ENCODE measurements at places on chromosomes 4 and X.

GRCh38 chr4:47010347-47010911 lies 17.0 kb upstream of the GABRA4 start:
- no peak for DNase-seq

- DNase-seq: no peak
These were observed 684.5 kb downstream of the GRID2 start for GRCh38 chr4:92988301-92988700.

DNA sequence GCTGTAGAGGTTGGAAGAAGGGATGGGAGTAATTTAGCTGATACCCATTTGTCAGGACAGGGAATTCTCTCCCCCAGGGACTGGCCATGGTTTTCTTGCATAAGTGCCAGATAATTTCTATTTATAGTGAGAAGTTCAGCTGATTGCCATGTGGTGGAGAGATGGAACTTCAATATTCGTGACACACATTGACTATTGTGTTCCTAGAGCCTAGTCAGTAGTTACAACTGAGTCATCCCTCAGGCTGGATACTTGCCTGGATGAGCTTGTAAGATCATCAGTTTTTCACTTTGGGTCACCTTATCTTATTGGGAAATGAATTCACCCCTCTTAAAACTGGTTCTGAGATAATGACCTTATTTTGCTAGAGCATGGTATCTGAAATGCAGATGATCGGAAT lies 32.2 kb downstream of the CFAP299 start:
- DNase-seq: peak; percentile 18

DNA sequence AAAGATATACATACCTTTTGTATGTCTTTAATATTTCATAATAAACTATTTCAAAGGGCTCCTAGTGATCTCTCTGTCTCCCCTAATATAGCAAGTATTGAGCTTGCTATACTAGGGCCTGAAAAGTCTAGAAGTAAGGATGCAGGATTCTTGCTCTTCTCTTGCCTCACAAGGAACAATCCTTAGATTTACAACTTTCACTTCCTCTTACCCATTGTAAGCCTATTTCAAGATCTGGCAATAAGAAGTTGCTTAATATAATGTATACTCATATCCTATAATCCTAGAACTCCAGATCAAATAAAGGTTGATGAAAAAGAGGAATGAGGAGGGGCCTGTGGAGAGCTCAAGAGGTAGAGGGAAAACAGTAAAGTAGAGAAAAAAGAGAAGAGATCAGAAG lies 40.8 kb upstream of the CHRDL1 start:
- no peak for DNase-seq

DNA sequence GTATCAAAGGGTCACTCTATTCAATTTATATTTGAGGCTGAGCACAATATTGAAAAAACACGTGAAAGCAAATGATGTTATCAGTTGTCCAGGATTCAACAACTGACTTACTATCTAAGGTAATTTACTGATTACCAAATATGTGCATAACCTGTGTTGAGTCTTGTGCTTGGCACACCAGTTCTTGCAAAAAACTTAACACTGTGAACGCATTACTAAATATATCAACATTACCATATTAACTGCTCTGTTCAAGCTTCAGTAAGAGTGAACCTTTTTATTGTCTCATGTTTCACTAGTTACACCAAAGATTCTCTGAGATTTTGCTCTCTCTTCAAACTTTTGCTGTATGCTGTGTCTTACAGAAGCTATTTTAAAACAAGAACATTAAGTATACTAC lies 38.4 kb downstream of the PPARGC1A start:
- DNase-seq: no peak

- DNase-seq: no peak
These were observed 1358.4 kb downstream of the PCDH19 start for GRCh38 chrX:99051639-99052038.

Measured in epithelial cell of prostate (primary cell).